ENCODE measurements at places on chromosomes 6 and 20.

DNA sequence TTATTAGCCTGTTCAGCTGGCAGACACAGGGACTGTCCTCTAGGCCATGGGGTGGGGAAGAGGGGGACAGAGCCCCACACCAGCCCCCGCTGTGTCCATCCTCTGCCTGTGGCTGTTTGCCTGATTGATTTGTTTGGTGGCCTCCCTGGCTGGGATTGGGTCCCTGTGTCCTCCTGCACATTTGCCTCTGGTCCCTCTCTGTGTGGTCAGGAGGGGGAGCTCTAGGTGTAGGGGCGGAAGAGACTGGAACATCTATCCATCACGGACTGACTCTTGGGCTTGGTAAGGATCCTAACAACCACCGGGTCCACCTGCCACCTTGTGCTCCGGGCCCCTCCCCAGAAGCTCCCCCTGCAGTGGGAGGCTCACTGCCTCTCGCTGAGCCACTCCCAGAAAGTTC, 38.4 kb upstream of the CCDC167 start:
- no peak for DNase-seq

- DNase-seq, result peak; percentile 57
These were observed 176.2 kb downstream of the NFATC2 start for GRCh38 chr20:51366155-51366886.

GRCh38 chr6:38110481-38110971, 291.0 kb downstream of the ZFAND3 start:
- no peak for DNase-seq

DNA sequence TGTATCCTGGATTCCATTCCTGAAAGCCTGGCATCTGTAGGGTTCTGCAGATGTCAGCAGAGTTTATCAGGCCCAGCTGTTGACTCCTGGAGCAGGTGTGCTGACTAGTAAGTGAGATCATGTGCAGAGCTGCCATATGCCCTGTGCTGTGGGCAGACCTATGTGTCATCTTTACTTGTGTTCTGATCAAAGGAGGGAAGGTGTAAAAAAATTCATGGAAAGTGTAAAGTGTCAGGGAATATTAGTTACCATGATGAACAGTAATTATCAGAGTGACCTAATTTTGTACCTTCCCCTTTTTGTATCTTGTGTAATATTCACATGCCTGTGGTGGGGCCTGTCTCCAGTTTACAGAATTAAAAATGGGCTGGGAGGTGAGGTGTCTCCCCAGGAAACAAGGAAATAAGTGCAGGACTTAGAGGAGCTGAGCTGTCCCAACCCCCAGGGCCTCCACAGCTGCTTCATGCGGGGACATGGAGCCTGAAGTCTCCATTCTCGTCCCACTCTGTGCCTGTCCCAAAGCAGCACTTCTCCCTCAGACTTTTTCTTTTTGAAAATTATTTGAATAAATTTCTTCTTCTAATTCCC, 148.2 kb upstream of the GGTLC1 start:
- no peak for DNase-seq

DNA sequence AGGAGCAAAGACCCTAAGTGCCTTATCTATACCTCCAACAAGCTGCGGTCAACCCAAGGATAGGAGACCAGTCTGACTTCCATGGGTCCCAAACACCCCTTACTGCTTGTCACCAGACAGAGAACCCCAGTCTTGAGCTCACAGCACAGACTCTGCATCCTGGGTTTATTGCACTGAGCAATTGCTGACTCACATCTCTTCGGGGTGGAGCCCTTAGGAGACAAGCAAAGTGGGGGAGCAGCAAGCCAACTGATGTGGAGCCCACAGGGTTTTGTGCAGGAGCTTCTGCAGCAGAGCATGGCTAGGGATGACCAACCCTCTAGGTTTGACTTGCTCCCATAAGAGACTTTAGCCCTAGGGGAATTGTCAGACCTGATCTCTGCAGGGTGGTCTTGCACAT, 38.6 kb upstream of the EYS start:
- no peak for DNase-seq

DNA sequence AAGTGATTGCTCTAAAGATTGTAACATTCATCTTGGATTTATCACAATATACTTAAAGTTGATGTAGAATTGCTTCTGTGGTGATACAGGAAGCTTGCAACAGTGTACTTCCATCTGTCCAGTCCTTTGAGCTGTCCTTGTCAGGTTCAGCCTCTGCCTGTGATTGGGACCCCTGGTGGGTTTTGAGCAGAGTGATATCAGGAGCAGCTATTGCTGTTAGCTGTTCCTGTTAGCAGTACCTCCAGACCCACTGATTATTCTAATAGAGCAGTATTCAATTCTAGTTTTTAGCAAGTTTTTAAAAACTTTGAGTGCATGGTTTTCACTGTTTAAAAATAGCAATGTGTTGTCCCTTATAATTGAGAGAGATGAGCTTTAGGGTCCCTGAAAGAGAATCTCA, 48.8 kb downstream of the TULP4 start:
- no peak for DNase-seq

DNA sequence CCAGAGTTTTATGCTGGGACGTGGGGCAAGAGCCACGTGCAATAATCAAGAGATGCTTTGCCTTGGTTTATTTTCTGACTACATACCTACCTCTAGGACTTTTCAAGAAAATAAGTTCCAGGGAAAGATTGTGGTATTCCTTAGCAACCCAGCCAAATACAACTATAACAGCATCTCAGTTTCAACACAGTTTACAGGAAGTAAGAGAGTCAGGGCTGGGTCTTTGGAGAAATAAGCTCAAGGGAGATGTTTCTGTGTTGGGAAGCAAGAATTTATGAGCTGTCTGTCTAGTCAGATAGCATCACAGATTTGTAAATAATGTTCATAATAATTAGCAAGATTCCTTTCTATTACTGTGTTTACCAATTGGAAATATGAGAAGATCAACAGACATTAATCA, 35.1 kb downstream of the MAP3K5 start:
- DNase-seq, result no peak

DNA sequence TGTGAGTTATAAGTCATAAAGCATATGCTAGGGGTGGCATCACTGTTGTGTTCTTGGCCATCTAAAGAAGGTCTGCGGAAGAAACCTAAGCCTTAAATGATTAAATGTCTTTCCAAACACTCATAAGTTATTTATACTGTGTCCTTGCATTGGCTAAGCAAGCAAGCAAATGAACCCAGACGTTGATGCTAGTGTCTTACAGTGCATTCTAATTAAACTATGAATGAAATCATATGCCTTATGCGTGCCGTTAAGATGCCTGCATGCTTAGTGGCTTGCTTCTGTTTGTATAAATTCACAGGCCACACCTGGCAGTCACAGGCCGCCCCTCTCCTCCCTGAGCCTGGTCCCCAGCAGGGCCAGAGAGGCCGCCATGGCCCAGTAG, 49.9 kb downstream of the RIN2 start:
- DNase-seq, result no peak

- no peak for DNase-seq
These were observed 7.4 kb downstream of the SLC52A3 start for GRCh38 chr20:760751-761417.

Measured in femur (tissue), 1 donor.